DMS79 (cell line): ENCODE measurements at places on chromosomes 11 and 22.

- no peak for DNase-seq
These were observed 22.7 kb downstream of the GRAMD1B start for GRCh38 chr11:123452794-123453193.

DNA sequence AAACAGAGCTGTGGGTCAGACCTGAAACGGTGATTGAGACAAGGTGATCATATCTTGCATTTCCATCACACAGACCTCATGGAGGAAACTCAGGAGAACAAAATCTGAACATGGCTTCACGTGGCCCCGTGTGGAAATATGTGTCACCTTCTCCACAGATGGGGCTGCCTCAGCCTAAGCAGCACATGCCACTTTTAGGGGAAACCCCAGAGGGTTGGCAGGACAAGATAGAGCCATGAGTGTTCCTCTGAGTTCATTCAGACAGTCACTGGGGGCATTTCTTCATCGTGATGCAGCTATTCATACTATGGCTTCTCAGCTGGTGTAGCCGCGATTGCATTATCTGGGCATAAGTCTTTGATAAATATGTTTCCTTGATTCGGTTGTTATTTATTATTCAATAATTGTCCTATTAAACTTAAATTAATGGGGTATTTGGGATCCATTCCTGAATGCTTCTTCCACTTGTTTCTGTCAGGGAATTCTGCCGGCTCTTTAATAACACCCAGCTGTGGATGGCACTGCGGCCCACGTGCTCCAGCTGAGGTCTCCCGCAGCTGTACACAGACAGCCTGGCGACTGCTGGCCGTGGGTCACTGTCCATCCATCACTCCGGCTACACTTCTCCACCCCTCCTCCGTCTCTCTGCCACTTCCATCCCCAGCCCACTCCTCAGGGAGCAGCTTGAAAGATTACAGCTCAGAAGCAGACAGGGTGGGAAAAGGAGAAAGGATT is 485.1 kb downstream of the OPCML start:
- DNase-seq, result no peak

GRCh38 chr11:123393312-123393927 is 36.6 kb upstream of the GRAMD1B start:
- no peak for DNase-seq

DNA sequence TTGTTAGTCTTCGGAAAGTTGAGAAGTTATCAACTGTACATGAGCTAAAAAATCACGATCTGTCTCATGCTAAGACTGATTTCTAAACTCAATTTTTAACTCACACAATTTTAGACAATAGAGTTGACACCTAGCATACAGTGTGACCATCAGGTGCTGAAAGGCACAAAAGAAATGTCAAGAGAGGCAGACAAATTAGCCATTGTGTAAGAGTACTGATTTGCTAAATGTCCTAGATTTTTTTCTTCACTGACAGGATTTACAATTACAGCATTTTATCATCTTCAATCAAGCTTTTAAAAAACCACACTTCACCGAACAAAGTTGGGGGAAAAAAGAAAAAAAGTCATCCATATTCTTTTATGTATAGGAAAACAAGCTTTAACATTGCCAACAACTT is 7.0 kb downstream of the LGR4 start:
- DNase-seq, result no peak

- DNase-seq, result no peak
These were observed 64.8 kb downstream of the RAB30 start for GRCh38 chr11:83006877-83007330.

DNA sequence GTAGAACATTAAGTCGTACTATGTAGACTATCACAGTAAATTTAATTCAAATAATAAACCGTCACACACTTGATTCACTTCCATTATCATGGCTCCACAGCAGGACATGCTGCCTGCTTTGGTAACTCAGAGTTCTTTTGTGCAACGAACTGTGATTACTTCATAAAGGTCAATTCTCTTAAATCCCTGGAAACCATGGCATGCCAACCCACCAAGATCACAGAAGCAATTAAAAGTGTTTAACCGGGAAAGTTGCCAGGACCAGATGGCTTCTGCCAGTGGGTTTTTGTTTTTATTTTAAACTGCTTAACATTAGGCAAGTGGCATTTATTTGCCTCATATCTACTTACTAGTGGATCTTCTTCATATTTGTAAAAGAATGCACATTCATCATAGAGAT is 1162.1 kb downstream of the DLG2 start:
- DNase-seq, result no peak

- no peak for DNase-seq
These were observed at the start of gene CTNND1 for GRCh38 chr11:57761301-57762234. CTNND1 (plus strand) TSS chr11:57761802; CDS start chr11:57791479, 29,677 bp downstream.

DNA sequence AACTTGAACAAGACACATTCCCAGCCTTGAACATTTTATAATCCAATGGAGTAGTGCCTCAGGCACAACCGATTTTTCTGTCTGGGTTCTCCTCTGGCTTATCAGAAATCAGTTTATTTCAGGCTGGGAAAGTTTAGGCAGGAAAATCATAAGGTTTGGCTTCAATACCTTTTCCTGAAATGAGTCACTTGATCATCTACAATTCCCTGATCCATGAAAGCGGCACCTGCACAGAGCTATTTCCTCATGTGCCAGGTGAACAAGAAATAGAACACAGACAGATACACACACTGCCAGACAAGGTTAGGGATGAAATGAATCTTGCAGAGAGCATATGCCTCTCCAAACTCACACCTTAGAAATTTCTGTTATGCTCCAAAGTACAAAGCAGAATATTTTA is 106.7 kb upstream of the OR9G4 start:
- DNase-seq, result no peak

DNA sequence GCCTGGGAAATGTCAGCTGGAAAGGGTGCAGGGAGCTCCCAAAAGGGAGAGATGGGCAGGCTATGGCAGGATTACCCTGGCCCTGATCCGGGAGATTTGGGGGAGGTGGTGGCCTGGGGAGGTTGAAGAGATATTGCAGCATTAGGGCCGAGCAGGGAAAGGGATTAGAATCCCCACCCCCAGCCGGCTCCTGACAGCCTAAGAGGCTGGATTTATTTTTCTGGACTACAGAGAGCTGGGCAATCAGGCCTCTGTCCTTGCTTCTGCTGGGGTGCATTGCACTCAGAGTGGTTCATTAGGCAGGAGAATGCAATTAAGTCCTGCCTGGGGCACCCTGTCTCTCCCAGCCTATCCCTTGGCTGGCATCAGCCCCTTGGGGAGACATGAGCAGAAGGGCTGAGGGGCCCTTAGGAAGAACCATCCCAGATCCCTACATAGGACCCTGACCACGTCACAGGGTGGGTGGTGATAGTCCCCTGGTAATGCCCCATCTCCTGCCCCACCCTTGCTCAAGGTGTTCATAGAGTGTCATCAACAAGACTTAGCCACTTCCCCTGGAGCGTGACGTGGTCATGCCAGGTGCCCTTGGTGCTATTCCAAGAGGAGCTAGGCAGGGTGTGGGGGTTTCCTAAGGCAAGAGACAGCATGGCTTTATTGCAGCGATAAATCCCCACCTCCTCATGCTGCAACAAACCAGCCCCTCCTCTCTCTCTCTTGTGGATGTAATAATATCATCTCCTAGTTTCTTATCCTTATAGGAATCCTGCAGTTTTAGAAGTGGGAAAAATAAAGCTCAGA is 38.4 kb upstream of the KLHL35 start:
- DNase-seq, result peak; percentile 52

- no peak for DNase-seq
These were observed 60.4 kb downstream of the LARGE2 start for GRCh38 chr11:45982656-45983470.

- DNase-seq, result no peak
These were observed 201.5 kb downstream of the TRIM29 start for GRCh38 chr11:119936426-119936825.

GRCh38 chr11:59957094-59957493 is 6.7 kb upstream of the OOSP4A start:
- DNase-seq, result no peak

DNA sequence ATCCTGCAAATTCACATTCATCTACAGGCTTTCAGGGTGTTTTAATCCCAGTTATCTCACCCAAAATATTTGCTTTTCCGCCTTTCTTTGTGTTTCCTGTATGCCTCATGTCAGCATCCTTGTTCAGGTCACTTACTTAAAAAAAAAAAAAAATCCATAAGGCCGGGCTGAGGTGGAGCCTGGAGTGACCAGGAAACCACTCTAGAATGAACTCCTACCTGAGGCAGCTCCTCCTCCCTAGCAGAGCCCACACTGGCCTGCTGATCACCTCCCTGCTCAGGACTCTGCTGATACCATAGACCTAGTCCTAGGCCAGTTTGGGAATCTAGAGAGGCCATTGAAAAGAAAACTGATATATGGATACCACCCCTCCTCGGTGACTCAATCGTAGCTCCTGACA is 8.7 kb upstream of the DGAT2 start:
- DNase-seq, result no peak

GRCh38 chr11:371051-371450 is 1.8 kb downstream of the B4GALNT4 start:
- DNase-seq, result no peak

DNA sequence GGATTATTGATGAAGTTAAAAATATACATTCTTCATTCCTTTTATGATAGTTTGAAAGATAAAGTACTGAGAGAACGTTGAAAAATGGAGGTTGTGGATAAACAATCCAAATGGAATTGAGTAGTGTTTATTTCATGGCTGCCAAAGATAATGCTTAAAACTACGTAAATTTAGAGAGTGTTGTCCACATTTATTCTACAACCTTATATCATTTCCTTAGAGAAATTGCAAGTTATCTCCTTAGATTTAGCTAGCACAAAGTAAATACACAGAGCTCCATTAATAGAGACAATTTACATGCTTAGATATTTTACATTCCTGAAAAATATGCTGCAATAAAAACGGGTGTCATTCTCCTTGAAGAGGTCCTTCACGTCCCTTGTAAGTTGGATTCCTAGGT is 146.5 kb upstream of the CCDC179 start:
- no peak for DNase-seq

DNA sequence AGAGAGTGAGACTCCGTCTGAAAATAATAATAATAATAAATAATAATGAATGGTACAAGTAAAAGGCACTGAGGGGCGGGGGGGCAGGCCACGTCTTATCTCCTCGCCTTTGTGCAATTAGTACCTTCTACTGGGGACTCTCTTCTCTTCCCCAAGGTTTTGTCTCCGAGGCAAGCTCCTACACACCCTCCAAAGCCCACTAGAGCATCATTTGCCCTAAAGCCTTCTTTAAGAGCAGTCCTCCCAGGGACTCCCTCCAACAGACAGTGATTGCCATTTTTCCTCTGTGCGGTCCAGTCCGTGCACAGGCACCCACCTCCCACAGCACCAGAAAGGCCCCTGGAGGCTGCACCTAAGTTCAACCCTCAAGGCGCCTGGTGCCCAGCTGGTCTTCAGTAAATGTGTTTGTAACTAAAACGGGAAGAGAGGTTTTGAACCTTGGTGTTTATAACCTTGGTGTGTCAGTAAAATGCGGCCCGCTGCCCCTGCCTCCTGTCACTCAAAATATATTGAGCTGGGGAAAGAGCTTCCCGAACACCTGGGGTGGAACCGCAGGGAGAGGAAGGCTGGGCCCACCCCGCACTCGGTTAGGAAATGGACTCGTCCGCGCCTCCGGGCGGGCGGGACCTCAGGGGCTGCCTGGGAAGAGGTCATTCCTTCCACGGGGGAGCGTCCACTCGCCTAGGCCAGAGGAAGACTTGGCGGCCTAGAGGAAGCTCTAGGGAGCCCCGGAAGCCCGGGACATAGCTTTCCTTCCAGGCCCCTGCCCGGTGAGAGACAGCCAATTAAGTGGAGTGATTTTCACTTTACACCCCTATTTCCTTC is 4.7 kb upstream of the KDELR3 start:
- DNase-seq, result no peak

GRCh38 chr11:69491071-69492031 is 9.9 kb downstream of the LINC01488 start:
- DNase-seq, result no peak

GRCh38 chr22:45268167-45268957 is 16.4 kb upstream of the UPK3A start:
- DNase-seq, result peak; percentile 22

DNA sequence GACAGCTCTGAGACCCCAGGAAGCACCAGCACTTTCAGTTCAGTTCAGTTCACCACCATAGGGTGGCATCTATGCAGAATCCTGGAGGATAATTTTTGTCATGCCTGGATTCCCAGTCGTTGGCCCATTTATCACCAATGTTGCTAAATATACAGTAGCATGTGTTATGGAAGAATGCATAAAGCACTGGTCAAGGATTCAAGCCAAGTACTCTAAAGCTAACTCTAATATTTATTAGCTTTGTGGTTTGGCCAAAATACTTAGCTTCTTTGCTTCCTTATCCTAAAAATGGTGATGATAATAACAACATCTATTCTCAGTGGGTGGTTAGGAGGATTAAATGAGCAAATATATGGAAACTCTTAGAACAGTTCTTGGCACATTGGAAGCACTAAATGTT is 294.7 kb upstream of the ZC3H12C start:
- DNase-seq, result no peak

DNA sequence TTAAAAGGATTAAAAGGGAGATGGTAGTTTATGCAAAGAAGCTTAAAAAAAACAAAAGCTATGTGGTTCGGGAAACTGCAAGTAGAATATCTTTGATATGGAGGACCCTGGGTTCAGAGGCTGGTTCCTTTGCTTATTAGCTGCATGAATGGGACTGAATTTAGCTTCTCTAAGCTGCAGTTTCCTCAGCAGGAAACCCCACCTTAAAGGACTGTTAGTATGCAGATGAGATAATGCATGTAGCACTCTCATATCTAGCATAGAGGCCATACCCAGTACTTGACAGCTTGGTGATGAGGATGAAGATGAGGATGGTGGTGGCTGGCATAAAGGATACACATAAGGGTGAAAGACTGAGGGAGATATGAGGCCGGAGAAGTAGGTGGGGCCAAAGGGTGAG is 134.6 kb downstream of the RRAS2 start:
- DNase-seq, result no peak

- DNase-seq, result peak; percentile 27
These were observed 39.5 kb downstream of the MUC5B start for GRCh38 chr11:1262172-1263006.

DNA sequence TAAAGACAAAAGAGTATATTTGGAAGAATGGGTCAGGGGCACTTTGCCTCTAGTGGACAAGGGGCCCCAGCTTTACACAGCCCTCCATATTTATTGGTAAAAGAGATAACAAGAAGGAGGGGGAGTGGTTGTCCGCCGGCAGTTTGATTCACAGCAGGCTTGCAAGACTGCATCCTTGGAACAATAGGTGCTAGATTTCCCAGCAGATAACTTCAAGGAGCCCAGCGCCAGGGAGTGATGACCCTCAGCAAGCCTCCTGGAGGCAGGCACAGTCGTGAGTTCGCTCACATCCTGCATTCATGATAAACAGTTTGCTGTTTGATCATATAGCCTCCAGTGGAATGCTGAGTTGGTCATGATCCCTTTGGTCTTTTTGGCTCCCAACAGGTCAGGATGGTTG is 67.8 kb upstream of the INCENP start:
- no peak for DNase-seq

DNA sequence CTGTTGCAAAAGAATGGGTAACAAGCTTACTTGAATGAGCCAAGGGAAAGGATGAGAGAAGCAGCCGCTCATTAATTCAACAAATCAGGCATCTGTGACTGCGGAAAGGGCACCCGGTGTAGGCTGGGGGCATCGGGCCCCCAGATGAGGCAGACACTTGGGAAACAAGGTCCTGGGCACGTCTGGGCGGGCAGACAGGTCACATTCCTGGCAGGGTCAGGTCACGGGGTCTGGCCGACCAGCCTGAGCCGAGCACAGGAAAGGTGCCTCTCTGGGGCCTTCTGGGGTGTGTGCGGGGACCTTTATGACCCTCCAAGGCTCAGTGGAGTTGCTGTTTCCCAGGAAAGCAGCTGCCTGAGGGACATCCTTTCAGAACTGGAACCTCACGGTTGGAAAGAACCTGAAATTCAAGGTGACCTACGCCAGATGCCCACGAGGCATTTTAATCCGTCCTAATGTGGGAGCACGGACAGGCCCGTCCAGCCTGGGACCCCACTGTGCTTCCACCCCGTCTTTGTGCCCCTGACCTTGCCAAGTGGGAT is 57.1 kb downstream of the ST14 start:
- DNase-seq, result no peak
